H1 (cell line): ENCODE measurements at places on chromosomes 1 and 21. TPM values are rescaled to one million over a fixed set of nuclear protein-coding genes. Genes with fewer than 3 reads are reported as not detected.

The IQGAP3 gene
- 14.6 and 18.2 TPM in 2 replicates for polyA plus RNA-seq

The MRAP gene
- not detected in 2 replicates for polyA plus RNA-seq

The LRRC38 gene
- 0.17 and 0.19 TPM in 2 replicates for polyA plus RNA-seq

The SLC44A5 gene
- polyA plus RNA-seq: 1.4 and 1.8 TPM in 2 replicates

The CFHR5 gene
- polyA plus RNA-seq: not detected in 2 replicates

The MCOLN2 gene
- 1.5 and 1.7 TPM in 2 replicates for polyA plus RNA-seq

The PIK3R3 gene
- 3.2 and 5.3 TPM in 2 replicates for polyA plus RNA-seq

The SPATA46 gene
- not detected in 2 replicates for polyA plus RNA-seq

The SASS6 gene
- 0.72 and 1.2 TPM in 2 replicates for polyA plus RNA-seq

The TSACC gene
- 3.3 and 5.0 TPM in 2 replicates for polyA plus RNA-seq

The SPRR1B gene
- 0.16 and 0.23 TPM in 2 replicates for polyA plus RNA-seq

The TMEM269 gene
- 0.14 TPM in 2 replicates for polyA plus RNA-seq

The METTL18 gene
- 0.88 and 1.4 TPM in 2 replicates for polyA plus RNA-seq

The CFAP74 gene
- 0.09 and 0.22 TPM in 2 replicates for polyA plus RNA-seq

The PRMT6 gene
- polyA plus RNA-seq: 23.6 and 27.7 TPM in 2 replicates

The NFIA gene
- 1.4 and 2.3 TPM in 2 replicates for polyA plus RNA-seq

The ZSWIM5 gene
- 3.6 and 3.9 TPM in 2 replicates for polyA plus RNA-seq
